ENCODE measurements at places on chromosomes 5 and 9.

DNA sequence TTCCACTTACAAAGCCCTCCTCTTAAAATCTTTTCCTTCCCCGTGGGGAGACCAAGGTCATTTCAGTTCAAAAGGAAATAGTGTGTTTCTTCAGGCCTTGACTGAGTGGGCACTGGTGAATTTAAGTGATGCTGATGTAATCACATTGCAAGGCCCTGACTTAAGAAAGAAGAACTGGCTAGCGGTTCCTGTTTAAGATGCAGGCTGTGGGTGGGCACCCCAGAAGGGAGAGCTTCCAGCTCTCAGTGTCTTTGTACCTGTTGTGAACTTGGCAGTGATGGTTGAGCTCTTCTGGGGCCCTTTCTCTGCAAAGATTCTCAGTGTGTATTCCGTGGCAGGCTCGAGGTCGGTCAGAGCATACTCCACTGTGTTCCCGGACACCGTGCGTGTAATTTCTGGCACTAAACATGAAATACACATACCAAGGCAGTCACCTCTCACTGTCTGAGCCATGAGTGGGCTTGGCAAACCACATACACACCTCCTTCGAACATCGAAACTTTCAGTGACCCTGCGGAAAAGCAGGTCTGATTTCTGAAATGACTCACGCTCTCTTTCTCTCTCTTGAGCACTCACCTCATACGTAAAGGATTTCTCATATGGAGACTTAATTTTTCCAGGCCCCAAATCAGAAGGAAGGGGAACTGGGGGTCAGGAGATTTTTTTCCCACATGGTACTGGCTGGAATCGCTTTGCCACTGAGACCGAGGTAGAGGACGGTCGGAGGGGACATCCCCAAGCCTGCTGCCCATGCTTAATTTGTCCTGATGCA, 81.9 kb downstream of the TNC start:
- no peak for DNase-seq

GRCh38 chr9:35769763-35770162, 15.7 kb upstream of the MSMP start:
- DNase-seq: no peak

GRCh38 chr5:168530621-168531150, 1.6 kb downstream of the FBLL1 start:
- DNase-seq: no peak

- no peak for DNase-seq
Measured at GRCh38 chr5:40033411-40033810, 608.6 kb upstream of the DAB2 start.

DNA sequence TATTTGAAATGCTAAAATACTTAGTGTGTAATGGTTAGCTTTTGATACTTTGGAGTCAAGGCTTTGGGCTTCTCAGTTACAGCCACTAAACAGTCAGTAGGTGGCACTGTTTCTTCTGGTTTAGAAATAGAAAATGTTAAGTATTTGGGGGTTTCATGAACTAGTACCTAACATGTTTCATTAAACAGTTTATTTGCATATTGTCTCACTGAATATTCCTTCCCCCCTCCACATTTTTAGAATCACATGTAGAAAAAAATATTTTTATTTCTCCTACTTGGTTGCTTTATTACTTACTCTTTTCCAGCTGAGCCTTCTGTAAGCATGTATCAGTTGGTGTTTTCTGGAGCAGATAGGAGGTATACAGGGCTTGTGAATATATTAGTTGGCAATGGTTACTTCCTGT, 48.0 kb downstream of the IPO11 start:
- no peak for DNase-seq

- no peak for DNase-seq
Measured at GRCh38 chr9:32344551-32345182, 39.8 kb upstream of the ACO1 start.

- no peak for DNase-seq
Measured at GRCh38 chr5:178683783-178684182, 46.7 kb downstream of the ZNF354A start.

DNA sequence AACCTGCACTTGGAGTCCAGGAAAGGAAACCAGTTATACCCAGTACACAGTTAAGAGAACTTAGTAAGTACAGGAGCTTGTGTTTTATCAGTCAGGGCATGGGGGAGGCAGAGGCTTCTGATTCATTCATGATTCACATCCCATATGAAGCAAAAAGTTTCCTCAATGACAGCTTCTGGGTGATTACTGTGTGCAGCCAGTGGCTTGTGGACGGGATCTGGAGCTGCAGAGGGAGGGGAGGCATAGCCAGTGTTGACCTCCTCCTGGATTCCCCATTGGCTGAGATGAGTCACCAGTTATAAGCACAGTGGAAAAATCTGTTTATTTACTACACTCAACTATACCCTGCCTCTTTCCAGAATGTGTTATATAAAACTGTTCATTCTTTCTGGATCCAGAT, 17.7 kb downstream of the IL31RA start:
- DNase-seq: no peak

- no peak for DNase-seq
Measured at GRCh38 chr9:29211580-29212396, 1638.5 kb upstream of the C9orf72 start.

- no peak for DNase-seq
Measured at GRCh38 chr5:84378420-84378819, 6.3 kb downstream of the EDIL3 start.

DNA sequence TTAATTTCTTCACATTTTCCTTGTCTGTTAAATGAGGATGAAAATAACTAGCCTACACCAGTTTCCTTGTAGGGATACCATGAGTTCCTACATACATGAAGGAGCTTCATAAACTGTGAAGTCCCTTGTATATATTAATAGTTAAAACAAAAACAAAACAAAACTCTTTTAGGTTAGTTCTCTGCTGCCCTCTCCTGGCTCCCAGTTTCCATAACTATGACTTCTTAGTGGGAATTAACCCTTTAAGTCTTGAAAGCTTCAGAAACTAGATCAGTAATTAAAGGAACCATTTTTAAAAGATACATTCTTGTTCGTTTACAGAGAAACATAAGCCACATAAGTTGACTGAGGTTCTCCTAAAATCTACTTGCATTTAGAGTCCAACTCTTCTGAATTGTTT, 500.0 kb upstream of the C9orf72 start:
- DNase-seq: no peak

DNA sequence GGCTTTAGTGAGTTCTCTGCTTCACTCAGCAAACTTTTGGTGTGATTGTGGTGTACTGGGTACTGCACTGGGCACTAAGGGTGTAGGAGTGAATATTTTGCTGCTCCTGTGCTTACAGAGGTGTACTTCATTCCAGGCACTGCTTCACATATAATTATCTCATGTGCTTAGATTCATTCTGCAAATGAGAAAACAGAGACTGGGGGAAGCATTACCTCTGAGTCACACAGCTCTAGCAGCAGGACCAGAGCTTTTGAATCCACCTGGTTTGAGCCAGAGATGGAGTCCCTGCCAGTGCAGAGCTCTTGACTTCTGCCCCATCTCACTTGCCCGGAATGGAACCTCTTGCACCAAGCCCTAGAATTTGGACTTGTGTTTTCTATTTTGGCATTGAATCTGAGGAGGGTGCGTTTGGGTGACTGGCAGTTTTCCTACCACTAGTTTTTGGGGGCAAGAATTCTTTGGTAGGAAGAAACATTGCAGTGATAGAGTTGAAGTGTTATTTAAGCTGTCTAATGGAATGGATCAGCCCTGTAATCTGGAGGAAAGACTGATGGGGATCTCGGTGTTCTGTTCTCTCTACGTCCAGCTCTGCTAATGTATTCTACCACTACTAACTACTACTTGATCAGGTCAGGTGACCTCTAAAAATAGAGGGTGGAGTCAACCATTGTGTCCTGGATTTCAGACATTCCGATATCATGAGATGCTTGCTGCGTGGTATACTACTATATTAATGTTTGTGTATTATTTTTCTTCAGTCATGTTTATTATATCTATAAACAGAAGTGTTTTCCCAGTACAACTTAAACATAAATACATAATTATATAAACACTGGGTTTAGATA, 2.5 kb downstream of the ARHGAP26 start:
- DNase-seq: no peak

- no peak for DNase-seq
Measured at GRCh38 chr5:28324174-28324573, 1285.8 kb upstream of the CDH9 start.

DNA sequence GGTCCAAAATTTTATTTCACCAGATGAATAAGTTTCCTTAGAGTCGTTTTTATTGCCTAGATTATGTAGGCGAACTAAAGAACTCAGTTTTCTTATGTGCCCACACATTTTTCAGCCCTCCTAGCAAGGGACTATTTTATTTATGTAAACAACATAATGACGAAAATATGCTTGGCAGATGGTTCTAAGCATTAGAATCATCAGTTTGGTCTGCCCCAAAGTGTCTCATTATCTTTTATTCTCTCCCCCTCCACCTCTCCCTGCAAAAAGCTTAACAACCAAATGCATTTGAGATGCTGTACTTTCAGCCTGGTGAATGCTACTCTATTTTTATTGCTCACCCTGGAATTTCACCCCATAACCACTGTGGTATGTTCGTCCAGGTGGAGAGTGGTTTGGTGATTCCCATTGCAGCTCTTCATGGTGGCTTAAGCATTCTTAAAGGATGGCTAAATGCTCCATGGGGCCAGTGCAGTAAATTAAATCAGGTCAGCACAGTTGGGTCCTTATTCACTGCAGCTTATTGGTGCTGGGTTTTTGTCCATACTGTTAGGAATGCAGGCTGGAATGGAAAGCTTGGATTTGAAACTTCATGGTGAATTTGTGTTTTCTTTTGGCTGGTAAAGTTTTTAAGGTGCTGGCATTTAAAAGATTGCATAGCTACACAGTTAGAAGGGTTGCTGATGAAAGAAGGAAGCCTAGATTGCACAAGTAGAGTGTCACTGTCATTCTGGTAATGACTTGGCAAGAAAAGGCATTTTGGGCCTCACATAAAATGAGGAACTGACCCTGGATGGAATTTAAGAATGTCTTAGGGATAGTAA, 39.2 kb downstream of the TLE4 start:
- DNase-seq: no peak

DNA sequence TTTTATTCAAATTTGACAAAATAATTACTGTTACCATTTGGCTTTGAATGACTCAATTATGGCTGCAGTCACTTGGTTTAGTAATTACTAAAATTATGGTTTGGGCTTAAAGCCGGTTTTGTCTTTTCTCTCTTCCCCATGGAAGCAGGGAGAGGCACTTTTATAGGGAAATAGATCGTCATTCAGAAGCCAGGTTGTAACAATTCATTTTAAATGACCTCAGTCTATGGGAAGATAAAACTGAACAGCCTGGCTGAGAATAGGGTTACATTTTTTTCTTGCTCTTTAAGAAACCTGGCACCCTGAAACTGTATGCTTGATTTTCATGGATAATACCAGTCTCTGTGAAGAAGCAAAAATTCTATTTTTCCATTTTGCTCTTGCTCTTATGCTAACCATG, 169.8 kb downstream of the SMC2 start:
- no peak for DNase-seq
